ENCODE measurements at places on chromosomes 11 and 22. TPM values are rescaled to one million over a fixed set of nuclear protein-coding genes. Genes with fewer than 3 reads are reported as not detected.

Gene OAF
- total RNA-seq = 12.1 TPM

Gene SMC1B
- total RNA-seq = not detected

Gene TNNT3
- not detected for total RNA-seq

Gene TMEM225
- not detected for total RNA-seq

Gene CENPM
- total RNA-seq = 31.5 TPM

Gene IGLL1
- total RNA-seq = not detected

Gene DEAF1
- total RNA-seq = 36.0 TPM

All from A549 treated with DMSO at 1 μM for 4 hours (cell line).